Effector CD4-positive, alpha-beta T cell (primary cell): ENCODE measurements at places on chromosomes 5 and 9.

DNA sequence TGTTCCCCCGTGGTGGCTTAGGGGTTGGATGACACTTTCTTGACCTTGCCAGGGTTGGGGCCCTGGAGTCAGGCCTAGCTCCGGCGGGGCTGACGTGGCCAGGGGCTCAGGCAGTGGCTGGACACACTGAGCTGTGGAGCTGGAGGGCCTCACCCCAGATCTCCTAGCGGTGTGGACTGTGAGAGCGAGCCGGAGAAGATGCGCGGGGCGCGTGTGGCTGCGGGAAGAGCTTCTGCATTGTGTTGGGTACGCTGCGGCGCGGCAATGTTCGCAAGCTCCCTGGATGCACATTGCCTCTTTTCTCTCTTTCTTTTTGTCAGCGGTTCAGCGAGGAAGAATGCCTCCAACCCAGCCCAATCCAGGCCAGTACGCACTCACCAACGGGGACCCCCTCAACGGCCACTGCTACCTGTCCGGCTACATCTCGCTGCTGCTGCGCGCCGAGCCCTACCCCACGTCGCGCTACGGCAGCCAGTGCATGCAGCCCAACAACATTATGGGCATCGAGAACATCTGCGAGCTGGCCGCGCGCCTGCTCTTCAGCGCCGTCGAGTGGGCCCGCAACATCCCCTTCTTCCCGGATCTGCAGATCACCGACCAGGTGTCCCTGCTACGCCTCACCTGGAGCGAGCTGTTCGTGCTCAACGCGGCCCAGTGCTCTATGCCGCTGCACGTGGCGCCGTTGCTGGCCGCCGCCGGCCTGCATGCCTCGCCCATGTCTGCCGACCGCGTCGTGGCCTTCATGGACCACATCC is 4.8 kb downstream of the NR2F1 start:
- no peak for DNase-seq

DNA sequence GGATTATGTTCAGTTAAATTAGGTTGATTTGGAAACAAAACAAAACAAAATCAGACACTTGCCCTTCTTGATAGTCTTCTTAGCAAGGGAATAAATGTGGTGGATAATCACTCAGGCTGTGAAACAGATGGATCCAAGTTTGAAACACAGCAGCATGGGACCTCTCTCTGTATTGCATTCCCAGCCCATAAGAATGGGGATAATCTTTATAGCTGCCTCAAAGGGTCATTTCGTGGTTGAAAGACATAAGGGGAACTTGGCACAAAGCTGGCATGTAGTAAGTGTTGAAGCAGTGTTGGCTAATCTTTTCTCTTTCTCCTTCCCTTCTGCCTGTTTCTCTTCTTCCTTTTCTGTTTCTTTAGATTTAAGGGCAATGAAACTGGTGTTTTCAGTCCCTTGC is 333.9 kb upstream of the TLE4 start:
- no peak for DNase-seq

DNA sequence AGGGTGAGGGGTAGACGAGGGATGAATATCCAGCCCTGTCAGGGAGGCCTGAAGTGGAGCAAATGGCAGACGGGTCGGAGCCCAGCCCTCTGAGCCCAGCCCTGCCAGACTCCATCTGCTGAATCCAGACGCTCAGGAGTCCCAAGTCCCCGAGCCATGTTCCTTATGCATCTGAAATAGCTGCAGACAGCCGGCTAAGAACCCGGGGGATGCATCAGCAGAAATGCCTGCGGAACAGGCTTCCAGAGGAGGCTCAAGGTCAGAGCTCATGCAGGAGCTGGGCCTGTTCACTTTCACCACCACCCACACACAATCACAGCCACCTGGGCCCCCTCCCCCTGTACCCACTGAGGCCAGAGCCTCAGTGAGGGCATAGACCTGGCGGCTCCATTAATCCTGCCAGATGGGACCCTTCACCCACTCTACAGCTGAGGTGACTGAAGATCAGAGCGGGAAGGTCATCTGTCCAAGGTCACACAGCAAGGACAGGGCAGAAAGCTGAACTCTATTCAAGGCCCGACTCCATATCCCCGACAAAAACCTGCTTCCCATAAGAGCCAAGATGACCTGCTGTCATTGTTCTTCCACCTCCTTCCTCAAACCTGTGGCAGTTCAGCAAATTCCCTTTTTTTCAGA is 24.4 kb upstream of the AKNA start:
- DNase-seq, result no peak

DNA sequence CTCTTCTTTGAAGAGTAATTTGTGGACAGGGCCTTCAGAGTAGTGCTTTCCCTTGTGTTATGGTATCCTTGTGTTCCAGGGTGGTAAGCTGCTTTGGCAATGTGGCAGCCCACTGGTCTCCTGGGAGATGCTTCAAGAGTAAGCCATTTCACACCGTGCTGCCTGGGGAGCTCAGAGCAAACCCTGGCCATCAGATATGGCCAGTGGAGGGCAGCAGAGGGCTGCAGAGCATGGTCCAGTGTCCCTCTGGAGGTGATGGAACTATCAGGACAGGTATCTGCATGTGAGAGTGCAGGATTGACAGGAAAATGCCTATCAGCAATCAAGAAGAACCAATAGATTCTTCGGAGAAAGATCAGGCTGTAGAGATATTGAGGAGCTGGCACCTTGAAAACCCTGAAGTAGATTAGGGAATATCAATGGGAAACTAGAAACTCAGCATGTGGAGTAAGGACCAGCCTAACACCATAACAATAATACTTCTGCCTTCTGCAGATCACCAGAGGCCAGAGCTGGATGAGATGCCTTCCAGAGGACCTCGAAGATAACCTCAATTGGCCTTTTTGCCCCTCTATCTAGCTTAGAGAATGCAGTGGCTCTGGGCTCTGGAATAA is 90.8 kb downstream of the PLPPR1 start:
- no peak for DNase-seq

DNA sequence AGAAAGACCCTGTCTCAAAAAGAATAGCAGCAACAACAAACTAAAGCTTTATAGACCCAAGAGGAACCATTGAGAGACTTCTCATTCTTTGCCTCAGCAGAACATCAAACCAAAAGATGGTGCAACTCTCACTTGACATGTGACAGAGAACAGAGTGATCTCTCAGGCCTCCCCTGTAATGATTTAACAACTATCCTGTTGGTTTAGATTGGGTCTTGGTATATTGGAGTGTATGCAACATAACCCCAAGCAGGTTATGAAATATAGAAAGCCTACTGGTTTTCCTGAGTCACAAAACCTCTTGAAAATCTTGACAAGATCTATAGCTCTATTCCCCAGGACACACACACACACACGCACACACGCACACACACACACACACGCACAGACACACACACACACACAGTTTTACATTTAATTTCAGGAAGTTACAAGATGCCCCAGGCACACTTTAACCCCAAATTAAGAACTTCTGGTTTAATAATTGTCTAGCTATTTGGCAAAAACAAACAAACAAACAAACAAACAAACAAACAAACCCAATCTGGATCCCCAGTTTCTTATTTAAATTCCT is 6.5 kb upstream of the FGF1 start:
- DNase-seq, result no peak

DNA sequence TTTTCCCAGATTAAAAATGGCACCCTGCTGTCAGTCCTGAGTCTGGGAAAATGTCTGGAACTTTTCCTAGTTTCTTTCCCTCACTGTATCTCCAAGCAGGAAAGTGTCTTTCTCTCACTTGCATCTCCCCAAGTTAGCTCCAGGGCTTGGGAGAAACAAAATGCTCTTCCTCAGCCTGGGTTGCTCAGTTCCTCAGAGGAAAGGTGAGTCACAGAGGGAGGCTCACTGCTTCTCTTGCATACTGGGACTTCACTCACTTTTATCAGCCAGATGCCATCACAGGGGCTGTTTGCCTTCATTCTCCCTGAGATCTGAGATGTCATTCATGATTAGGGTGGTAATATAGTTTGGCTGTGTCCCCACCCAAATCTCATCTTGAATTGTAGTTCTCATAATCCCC is 519.9 kb downstream of the SEMA5A start:
- no peak for DNase-seq

- DNase-seq, result no peak
Measured at GRCh38 chr5:171521219-171521633, 101.8 kb downstream of the FGF18 start.

DNA sequence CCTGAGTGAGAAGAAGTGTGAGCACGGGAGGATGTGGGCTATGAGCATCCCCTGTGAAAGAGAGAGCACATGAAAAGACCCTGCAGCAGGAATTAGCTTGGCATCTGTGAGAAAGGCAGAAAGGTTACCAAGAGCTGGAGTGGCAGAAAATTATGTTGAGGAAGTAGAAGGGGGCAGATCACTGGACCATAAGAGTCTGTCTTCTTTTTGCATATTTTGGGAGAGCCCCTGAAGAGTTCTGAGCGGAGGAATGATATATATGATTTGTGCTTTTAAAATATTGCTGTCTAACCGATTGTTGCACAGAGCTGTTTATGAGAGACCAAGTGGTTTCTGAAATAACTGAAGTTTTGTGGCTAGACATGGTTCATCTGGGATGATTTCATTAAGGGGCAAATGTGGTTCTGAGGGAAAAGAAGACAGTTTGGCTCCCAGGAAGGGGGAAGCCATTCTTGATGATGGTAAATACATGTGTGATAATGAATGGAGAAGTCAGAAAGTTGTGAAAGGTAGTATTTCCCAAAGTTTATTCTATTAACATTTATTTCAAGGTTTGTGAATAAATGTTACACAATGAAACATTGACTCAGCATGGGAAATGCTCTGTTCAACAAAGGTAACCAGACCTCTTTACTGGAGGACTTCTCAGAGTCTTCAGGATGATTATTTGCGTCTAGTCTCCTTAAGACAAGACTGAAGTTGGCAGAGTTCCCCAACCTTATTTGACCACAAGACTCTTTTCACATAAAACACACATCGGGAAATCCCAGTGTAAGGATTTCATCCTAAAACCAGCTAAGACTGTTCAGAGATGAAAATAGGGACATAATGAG is 31.5 kb upstream of the ADRB2 start:
- no peak for DNase-seq

DNA sequence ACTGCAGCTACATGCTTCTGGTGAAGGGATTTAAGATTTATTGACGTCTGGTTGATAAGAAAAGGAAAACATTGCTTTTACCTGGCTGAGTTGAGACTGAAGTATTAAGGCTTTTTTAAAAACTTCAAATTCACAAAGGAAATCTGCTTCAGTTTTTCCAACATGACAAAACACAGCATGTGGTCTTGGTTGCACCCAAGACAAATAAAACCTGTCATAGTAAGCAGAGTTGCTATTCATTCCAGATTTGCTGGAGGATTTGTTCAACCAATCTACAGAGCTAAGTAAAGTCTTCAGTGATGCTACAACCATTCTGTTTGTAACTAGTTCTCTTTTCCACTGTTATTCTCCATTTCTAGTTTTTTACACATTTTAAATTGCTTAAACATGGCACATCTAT is 11.3 kb downstream of the C5orf63 start:
- no peak for DNase-seq

DNA sequence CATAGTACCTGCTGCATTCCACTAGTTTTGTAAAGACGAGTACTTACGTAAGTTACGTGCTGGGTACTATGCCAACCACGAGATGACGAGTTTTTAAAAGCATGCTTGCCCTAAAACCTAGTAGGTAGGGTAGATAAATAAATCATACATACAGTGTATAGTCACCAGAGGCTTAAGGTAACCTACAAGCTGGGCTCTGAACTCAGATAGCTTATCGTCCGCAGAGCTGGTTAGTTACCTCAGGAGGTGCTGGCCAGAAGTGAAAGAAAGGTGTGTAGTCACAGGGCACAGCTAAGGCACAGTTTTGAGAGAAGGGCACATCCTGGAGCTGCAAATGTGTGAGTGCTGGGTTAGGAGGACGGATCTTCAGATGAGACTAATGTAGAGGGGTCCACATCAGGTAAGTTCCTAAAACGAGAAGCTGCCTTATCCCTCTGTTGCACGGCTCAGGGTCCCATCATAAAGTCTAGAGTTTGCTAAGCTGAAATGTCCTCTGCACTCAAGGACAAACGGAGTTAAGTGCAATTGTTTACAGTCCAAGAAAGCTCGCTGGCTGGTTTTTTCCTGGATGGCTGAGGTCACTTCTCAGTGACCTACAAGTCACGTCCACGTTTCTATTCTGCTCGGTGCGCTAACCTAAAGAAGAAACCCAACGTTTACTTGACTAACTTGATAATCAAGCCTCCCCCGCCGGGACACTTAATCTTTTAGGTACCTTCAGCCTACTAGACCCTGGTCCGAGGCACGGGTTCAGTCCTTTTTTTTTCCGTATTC is 1.1 kb upstream of the SNX24 start:
- DNase-seq, result no peak

DNA sequence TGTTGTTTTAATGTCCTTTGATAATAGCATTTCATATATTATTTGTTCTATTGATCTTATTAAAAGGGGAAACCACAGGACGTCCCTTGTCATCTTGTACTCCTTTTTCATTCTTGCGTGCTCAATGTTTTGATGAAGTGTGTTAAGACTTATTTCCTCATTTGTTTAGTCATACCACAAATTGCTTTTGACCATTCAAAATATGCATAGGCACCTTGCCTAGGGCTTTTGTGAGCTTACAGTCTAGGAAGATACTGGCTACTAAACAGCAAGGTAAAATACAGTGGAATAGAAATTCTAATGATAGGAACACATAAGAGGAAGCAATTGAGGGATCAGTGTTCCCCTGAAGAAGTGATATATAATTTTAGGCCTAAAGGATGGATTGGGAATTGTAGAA is 190.3 kb downstream of the WDR70 start:
- DNase-seq, result no peak

DNA sequence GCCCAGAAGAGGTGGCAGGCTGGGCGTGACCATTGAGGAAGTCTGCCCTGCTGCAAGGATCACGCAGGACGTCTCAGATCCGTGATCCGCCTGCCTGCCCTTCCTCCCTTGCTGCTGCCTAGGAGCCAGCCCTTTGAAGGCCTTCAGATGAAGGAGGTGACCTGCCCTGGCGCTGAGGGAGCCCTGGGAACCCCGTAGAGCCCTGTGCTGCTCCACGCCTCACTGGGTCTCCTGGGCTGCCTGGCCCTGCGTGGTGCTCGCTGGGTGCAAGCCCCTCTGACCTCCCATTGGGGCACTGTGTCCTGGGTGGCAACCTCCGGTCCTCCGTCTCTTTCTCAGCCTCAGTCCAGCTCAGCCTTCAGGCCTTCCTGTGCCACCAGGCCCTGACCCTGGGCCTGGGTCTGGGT is 295.3 kb upstream of the IRX4 start:
- no peak for DNase-seq

GRCh38 chr5:126769703-126770102 is 7.2 kb upstream of the LMNB1 start:
- DNase-seq, result no peak

DNA sequence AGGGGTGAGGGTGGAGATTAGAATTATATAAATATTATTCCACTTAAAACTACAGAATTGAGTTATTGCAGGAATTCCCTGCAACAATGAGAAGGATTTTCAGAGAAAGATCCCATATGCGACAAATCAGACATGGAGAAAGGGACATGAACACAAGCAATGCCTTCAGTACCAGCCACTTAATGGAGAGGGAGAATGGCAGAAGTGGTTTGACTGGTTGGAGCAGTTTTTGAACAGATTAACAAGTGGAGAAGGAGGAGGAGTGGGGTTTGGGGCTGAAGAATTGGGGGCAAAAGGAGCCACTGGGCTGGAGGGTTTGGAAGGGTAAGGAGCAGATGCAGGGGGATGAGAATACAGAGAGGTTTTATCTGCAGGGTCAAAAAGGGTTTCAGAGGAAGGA is 620.9 kb upstream of the PTPRD start:
- no peak for DNase-seq

- DNase-seq, result no peak
Measured at GRCh38 chr5:61416010-61416409, 84.0 kb downstream of the ZSWIM6 start.

- no peak for DNase-seq
Measured at GRCh38 chr9:625613-626012, 215.9 kb upstream of the DMRT1 start.
